CD14-positive monocyte (primary cell): ENCODE measurements at places on chromosomes 3 and 15.

DNA sequence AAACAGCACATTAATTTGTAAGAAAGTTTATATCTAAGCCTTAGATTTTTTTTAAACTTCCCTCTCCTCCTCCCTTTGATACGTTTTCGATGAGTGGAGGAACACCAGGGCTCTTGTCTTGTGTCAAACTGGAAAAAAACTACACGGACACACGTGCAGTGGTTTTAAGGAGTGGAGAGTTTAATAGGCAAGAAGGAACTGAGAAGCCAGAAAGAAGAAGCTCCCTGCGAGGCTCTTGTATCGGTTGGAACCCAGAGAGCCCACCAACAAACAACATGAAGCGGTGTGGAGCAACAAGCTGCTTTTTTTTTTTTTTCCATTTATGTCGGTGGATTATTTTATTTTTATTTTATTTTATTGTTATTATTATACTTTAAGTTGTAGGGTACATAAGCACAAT is 18.6 kb downstream of the NDUFB4 start:
- peak; percentile 6 for DNase-seq

DNA sequence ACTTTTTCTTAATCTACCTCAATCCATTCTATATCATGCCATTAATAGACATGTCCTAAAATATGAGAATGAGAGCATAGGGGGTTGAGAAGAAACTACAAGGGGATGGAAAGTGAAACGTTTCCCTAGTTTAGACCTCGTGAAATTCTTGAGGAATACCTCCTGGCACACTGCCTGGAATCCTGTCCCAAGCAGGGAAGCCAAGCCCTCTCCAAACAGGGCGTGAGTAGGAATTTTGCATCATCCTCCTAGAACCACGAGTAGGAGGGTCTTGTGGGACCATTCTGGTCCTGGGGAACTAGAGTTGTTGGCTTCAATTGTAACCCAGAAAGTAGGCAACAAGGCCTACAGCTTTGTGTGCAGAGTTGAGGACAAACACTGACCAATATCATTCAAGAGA is 19.6 kb upstream of the C3orf80 start:
- no peak for DNase-seq

DNA sequence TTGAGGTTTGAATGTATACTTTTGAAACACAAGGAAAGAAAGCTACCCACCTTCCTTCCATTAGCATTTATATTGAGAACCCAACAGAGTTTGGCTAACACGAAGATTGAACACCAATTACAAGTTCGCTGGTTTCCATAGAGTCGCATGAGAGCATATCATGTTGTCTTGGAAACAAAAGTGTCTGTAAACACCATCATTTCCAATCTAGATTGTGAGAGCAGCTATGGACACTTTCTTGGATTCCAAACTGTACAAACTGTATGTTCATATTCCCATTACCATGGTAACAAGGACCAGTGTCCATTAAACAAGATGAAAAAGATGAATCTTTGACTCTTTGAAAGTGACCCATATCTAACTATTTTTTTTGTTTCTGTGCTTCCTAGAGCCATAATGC is 529.9 kb upstream of the ROBO1 start:
- DNase-seq: no peak

- no peak for DNase-seq
Measured at GRCh38 chr3:13041113-13041776, 32.0 kb downstream of the IQSEC1 start.

DNA sequence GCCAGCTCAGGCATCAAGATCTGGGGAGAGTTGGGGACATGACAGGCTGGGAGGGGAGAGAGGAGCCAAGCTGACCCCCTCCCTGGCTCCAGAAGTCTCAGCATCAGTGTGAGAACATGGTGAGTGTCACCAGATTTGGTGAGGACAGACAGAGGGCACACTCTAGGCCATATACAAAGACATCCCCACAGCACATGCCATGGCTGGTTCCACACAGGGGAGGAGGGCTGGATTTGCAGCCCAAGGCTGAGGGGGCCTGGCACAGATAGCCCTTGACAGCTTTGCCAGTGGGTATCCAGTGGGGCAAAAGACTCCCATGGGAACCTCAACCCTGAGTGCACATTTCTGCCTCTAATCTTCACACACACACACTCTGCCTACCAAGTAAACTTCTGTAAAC is 10.1 kb upstream of the ANKRD63 start:
- no peak for DNase-seq

GRCh38 chr15:73328981-73329380 is 39.8 kb downstream of the HCN4 start:
- no peak for DNase-seq

GRCh38 chr3:12840591-12841148 is 695 bp downstream of the RPL32 start:
- DNase-seq: peak; percentile 21

DNA sequence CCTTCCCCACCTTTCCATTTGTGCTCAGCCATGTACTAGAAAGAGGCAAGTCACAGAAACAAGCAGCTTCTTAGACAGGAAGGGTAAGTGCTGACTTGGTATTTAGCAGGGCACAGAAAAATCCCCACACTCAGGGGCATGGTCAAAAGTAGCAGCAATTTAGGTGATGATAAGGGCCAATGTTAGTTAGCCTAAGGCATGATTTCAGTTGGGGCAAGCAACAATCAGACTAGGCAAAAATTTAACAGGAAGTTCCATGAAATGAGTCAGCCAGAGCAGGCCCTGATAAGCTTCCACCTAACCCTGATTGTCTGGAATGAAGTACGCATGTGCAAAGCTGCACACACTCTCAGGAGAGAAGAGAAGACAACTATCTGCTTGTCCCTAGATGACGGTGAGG is 423.4 kb upstream of the UBE2E2 start:
- DNase-seq: no peak

DNA sequence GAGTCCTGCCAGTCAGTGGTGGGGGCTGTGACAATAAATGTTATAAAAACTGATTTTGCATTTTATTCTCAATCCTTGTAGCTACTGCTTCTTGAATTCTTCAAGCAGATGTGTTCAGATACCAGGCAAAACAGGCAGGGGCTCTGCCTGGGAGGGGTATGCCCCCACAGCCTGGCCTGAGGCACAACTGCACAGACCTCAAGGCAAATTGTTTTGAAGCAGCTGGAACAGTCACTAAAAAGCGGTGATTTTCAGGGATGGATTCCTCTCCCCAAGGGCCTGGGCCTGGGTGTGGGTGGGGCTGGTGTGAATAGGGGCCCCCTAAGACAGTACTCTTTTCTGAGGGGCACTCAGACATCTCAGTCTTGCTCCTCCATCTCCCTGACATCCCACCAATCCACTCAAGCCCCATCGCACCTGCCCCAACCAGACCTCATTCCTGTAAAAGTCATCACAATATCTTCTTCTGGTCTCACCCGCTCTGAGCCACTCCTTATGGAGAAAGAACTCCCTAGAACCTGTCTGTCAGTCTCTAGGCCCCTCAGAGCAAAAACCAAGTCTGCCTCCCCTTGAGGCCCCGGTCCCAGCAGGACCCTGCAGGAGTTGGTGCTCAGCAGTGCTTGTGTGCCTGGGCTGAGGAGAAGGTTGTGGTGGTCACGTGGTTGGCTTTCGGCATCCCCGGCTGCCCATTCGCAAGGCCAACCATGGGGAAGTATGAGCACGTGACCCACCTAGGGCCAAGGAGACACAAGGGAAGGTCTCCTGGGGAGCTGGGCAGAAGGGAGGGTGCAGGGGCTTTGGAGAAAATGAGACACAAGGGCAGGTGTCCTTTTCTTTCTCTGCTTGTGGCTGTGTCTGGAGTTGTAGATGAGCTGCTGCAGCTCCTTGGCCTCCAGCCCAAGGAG is 2.9 kb upstream of the PSTPIP1 start:
- peak; percentile 83 for DNase-seq

- peak; percentile 5 for DNase-seq
Measured at GRCh38 chr3:100891033-100891432, 102.2 kb downstream of the ABI3BP start.

GRCh38 chr15:40984964-40985363 is 31.7 kb downstream of the CHAC1 start:
- no peak for DNase-seq

DNA sequence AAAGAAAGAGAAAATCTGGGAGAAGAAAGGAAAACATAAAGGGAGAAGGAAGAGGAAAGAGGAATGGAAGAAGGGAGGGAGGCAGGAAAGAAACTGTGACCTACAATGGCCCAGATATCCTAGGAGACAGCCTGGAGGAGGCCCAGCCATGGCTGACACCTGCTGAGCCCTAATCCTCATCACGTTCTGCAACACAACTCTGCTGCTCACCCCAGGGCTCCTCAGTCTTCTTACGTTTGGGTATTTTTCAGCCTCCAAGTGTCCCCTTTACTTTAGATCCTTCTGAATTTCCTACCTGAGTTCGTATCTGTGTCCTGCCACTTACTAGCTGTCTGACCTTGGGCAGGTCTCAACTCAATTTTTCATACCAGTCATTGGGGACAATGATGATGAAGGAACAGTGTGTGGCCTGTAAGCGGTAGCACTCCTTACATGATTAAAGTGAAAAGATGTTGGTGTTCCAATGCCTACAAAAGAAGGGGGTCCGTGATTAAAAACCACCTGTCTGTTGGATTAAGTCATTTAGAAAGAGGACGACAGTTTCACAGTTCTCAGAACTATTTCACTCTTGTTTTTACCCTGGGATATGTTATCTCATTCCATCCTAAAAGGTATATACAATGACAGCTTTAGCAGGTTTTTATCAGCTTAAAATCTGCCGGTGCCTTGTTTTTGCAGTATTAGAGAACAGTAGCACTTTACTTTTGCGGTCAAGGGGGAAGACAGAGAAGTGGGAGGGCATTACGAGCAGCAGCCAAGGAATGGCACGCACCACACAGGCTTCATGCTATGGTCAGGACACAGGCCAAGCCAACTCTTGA is 47.4 kb downstream of the CCR4 start:
- no peak for DNase-seq

DNA sequence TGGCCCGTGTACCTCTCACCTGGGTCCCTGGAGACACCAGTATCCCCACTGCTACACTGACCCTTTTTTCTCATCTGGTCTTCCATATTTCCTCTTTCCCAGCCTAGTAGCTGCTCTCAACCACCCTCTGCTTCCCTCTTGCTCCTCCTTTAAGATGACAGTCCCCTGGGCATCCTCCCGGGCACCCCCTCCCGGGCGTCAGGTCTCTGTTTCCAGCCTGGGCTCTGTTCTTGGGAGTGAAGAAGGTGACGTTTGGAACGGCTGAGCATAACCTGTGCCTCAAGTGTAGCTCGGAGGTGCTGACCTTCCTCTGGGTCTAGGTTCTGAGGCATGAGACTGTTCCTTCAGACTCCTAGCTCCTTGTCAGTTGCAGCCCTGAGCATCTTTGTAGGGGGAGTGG is 101.2 kb downstream of the VGLL4 start:
- no peak for DNase-seq

DNA sequence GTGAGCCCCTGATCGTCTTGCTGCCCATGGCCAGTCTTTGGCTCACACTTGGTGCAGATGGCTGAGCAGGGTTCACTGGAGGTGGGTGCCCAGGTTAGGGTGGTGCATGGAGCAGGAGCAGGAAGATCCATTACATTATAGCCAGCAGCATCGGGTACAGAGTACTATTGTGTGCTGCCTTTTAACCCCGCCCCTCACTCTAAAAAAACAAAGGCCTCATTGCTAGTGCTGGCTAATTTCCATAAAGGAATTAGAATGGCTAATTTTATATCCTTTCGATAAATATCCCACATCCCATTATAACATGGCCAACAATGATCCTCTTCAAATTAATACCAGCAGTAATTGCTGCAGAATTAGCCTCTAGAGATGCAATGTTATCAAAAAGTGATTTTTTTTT is 45.8 kb upstream of the PPP4R2 start:
- DNase-seq: no peak

DNA sequence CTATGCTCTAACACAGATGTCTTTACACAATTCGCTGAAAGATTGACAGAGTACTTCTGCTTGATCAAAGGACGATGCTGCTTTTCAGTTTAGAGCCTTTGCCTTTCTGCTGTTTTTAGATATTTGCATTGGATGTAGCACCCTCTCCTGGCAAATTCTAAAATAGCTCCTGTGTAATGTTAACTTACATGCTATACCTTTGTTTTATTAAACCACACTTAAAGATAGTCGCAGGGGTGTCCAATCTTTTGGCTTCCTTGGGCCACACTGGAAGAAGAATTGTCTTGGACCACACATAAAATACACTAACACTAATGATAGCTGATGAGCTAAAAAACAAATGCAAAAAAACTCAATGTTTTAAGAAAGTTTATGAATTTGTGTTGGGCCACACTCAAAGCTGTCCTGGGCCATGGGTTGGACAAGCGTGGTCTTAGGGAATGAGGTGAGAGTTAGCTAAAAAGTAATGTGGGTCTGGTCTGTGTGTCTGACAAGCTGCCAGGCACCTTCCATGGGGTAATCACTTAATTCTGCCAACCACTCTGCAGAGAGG is 62.9 kb downstream of the ATG7 start:
- peak; percentile 27 for DNase-seq

DNA sequence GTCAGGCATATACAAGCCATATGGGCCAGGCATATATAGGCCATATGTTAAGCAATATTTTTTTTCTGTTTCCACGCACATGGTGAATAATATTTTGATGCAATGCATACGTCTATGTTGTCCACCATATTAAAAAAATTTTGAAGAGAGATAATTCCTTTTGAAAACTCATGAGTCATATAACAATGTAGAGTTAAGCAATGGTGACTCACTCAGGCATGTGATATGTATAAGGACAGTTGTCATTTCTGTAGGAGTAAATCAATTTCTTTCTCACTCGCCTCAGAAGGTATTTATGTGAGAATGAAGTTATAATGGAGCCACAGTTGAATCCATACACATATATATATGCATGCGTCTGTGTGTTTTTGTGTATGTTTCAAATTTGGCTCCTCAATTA is 272.6 kb downstream of the EPHA3 start:
- no peak for DNase-seq

DNA sequence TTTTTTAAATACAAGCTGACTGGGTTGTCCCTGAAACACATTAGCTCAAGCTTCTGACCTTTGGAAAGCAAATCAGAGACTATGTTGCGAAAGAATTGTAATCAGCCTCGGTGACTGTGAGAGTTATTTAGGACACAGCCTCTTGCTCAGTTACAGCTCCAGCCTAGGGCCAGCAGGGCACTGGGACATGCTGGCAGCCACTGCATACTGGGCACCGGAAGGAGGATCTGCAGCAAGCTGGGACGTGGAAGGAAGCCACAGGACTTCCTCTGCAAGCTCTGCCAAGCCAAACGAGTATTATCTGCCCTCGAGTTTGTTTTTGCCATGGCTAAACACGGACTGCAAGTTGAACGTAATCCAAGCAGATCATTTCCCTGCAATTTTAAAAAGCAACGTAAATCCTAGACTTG is 24.4 kb upstream of the COPG1 start:
- DNase-seq: peak; percentile 91
